GM12891 (cell line): ENCODE measurements at places on chromosomes 3 and 15.

- no peak for DNase-seq
Measured at GRCh38 chr3:57727106-57727505, 29.0 kb upstream of the SLMAP start.

DNA sequence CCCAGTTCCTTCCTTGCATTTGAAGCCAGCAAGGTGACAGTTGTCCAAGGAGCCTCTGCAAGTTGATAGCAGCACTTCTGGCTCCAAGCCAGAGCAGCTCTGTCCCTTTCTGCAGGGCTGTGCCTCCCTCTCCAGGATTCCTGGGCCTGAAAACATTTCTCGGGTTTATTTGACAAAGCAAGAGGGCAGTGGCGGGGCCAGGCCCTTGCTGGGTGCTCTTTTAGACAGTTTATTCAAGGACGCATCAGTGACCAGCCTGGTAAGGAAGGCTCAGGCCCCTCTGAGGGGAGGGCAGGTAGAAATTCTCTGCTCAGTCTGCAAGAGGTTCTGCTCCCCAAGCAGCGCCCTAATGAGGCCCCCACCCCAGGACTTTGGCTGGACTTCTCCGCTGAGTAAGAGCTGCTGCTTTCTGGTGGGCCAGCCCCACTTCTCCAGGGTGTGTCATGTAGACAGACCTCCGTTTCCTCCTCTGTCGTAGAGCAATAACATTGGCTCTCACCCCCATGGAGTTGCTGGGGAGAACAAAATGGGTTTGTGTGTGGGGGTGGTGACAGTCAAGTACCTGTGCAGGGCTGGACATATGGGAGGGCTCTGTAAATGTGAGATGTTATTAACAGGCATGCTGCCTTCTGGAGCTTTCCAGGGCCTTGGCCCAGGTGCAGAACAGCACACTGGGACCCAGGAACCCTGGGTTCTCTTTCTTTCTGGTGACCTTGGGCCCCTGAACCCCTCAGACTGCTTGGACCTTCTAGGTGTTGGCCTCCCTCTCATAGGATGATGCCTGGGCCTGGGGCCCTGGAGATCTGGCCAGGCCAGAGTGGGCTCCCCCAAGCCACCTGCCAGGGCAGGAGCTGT is 146.2 kb upstream of the TLE3 start:
- no peak for DNase-seq

- DNase-seq = no peak
Measured at GRCh38 chr3:8456412-8456811, 45.2 kb upstream of the LMCD1 start.

- no peak for DNase-seq
Measured at GRCh38 chr15:84773716-84774115, 25.3 kb downstream of the ZNF592 start.

DNA sequence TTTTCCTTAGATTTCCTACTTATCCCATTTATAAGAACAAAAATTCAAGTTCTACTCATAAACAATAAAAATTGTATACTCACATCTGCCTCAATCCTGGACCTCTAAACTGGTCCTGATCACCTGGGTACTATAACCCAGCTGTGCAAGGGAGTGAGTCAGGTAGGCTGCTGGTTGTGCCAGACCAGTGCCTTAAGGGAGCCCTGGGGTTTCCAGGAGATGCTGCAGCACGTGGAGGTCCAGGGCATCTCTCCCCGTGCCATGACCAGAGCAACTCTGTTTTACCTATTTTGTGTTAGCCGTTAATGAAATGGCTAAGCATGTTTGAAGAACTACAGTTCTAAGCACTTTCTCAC is 140.2 kb upstream of the TRIM42 start:
- DNase-seq = no peak

DNA sequence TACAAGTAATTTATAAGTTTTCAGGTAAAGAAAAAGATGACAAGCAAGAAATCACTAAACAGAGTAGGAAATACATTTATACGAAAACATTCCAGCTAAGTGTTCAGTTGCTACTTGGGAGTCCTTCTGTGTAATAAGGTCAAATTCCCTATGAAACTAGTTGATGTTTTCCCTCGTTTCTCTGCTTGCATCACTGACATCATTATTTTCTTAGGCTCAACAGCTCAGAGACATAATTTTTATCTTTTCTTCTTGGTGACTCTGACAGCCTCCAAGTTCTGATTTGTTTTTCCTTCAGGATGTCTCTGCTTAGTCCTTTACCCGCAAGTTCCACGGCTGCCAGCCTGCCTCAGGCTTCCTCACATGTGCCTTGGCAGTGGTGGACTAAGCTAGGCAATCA is 173.6 kb downstream of the P3H2 start:
- DNase-seq = no peak

DNA sequence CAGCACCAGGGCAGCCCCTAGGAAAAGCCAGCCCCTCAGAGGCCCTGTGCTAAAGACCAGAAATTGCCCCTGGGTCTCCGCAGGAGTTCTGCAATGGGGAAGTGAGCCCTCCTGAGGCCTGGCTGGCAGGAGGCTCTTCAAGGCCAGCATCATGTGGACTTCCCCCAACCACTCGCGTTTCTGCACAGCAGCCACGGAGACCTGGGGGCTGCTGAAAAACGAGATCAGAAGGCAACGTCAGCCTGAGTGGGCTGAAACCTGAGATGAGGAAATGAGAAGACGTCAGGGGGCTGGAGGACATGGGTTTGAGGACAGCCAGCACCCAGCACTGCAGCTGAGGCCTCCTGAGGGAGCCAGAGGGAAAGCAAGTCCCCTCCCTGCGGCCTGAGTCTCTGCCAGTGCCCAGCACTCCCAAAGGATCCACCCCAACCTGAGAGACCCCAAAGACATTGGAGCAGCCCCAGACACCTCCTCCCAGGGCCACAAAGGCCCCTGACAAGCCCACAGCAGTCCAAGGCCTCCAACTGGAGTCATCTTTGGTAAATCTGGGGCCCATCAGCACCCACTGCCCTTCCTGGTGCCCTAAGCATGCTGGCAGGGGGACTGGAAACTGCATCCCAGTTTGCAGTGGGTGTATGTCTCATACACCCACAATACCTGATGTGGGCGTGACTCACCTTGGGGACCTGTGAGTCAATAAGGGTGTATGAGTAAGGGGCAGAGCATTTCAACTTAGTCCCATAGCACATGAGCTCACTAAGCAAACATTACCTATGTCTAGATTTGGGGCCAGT is 29.2 kb upstream of the CYP11A1 start:
- DNase-seq = no peak

DNA sequence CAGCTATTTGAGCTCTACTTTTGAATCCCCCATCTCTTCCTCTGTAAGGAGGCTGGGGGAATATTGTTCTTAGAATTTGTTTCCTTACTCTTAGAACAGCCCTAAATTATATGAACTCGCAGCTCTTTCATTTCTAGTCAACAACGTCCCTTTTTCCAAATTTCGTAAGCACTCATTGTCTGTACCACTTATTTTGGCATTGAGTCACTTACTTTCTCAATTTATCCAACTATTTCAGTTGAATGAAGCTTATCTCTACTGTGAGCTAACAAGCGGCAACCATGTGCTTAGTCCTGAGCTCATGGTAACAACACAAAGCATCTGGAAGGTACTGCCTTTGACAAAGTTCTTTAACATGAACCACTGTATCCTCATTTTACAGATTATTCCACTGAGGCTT is 191.1 kb downstream of the GREM1 start:
- no peak for DNase-seq

- DNase-seq = no peak
Measured at GRCh38 chr3:73866846-73867245, 242.1 kb upstream of the PDZRN3 start.

DNA sequence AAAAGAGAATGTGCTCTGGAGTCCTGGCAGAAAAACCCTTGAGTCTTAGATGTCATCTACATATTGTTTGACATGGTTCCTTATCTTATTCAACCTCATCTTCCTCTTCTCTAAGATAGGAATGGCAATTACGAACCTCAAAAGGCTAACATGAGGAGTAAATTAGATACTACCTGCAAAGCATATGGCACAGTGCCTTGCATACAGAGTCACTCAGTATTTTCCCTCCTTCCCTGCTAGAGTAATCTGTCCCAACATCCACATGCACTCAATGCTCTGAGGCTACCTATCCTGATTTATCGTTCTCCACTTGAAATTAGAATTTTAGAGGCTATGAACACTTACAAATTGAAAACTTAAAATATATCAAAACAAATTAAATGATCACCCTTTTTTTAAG is 386.7 kb downstream of the RSL24D1 start:
- no peak for DNase-seq

DNA sequence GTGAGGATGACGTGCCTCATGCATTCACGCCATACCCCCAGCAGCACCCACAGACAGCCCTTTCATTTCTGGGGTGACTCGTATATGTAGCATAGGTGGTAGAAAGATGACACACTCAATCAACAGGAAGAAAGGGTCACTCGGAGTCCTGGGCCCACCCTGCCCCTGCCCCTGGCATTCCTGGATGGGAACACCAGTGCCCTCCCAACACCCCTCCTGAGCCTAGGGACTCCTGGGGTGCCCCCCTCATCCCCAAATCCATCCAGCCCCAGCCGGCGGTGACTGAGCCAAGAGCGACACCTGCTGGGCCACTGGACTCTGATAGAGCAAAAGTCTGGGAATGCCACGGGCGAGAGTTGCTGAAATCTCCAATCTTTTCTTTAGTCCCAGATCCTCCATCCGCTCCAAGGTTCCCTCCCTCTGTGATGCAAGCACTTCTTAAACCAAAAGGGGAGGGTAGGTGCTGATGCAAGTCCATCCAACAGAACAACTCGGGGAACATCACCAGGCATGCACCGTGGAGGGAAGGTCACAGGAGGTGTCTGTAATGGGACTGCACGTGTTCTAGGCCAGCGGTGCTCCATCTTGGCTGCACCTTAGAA is 31.1 kb downstream of the ACAN start:
- DNase-seq = no peak
